ENCODE measurements at places on chromosomes 4 and X. TPM values are rescaled to one million over a fixed set of nuclear protein-coding genes. Genes with fewer than 3 reads are reported as not detected.
A peak's percentile ranks its signal among the peaks of the same experiment; 100 is the strongest.

DNA sequence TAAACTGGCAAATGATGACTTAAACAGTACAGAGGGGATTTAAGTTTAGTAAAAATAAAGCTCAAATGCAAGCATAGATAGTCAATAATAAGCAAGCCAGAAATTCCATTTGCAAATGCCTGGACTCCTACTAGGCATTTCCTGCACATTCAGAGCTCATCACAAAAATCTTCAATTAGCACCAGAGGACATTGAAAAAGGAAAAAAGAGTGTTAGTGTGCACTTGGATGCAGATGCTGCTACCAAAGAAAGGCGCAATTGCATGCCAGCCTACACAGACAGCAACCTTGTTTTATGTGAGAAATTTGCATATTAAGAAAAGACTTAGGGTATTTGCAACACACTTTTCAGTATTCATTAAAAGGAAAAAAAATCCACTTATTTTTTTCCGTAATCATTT lies 282.1 kb downstream of the GRIA2 start:
- DNase-seq = no peak

GRCh38 chr4:5510504-5510903 lies 197.9 kb downstream of the EVC2 start:
- no peak for DNase-seq

DNA sequence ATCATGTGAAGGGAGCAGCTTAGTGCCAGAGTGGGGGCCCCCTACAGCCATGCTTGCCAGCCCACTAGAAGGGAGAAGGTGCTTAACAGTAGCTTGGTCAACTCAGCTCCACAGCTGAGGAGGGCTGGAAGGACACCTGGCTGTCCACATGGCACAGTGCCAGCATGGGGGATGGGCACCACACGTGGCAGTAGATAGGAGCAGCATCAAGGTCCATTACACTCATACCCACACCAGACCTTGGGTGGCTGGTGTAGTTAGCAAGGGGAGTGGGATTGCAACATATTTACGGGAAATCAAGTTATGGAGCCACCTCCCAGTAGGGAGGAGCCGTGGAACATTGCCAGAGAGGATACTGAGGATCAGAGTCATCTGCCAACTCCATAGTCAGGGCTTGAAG lies 37.9 kb upstream of the SLC4A4 start:
- peak; percentile 67 for DNase-seq

GRCh38 chr4:32798471-32799159 lies 2078.4 kb downstream of the PCDH7 start:
- no peak for DNase-seq

DNA sequence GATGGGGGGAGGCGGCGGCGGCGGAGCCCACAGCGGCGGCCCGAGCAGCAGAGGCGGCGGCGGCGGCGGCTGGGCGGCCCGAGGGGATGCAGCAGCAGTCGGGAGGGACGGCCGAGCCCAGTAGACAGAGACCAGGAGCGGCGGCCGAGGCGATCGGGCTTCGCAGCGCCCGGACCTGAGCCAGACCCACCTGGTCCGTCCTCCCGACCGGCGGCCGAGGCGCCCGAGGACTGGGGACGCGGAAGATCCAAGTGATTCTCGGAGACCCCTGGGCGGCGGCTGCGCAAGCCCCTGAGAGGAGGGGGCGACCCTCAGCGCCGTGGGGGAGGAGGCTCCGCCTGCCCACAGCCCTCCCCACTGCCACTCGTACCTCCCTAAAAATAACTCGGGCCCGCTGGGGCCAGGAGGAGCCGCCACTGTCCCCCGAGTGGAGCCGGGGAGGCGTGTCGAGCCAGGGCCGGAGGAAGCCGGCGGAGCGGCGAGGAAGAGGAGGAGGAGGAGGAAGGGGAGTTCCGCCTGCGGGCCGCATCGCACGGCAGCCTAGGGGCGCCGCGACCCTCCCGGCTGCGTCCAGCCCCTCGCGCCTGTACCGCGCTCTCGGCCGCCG lies 608 bp downstream of the RAPGEF2 start:
- DNase-seq = peak; percentile 58

DNA sequence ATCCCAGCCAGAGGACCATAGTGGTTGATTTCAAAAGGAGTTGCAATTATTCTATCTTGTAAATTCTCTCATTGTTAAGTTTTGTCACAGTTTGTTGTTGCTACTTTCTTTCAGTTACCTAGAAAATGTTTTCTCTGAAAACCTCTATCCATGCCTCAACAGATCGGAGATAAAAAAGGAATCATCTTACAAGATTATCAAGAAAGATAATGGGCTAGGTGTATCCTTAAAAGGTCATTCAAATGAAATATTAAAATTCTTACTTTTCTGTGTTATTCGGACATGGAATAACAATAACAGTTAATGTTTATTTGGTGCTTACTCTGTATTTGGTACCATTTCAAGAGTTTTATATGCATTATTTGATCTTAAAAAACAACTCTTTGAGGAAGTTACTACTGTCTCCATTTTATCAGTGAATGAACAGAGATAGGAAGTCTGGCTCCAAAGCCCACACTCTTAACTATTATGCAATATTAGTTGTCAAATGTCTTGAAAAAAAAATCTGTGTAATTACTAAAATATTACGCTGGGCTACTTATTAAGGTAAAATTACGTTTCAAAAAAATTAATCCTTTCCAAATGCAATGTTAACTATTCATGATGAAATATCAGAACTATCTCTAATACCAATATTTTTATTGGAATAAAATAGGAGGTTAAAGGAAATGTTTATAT lies 97.5 kb downstream of the SNCA start:
- no peak for DNase-seq

DNA sequence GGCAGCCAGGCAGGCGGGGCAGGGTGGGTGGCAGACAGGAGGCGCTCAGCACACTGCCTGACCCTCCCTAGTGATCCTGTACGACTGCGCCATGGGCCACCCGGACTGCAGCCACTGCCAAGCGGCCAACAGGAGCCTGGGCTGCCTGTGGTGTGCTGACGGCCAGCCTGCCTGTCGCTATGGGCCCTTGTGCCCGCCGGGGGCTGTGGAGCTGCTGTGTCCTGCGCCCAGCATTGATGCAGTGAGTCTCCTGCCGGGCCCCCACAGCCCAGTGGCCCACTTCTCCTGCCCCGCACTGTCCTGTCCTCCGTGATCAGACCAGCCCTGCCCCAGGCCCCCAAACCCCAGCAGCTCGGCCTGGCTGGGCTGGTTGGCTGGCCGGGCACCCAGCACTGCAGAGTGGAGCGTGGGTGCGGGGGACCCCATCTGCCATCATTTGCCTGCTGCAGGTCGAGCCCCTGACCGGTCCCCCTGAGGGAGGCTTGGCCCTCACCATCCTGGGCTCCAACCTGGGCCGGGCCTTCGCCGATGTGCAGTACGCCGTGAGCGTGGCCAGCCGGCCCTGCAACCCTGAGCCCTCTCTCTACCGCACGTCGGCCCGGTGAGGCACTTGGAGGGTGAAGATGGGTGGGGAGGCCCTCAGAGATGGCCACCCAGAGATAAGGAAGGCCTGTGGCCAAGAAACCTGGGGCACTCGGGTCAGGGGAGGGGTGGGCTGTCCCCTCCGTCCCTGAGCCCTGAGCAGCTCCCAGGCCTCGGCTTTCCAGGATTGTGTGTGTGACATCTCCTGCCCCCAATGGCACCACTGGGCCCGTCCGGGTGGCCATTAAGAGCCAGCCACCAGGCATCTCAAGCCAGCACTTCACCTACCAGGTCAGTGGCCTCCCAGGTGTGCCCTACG lies 7.6 kb downstream of the PLXNB3 start:
- no peak for DNase-seq

The PNMA6A gene
- not detected for total RNA-seq

- no peak for DNase-seq
Measured at GRCh38 chrX:40418146-40418812, 162.5 kb upstream of the ATP6AP2 start.

The ADAM29 gene
- not detected for total RNA-seq

The ANXA3 gene
- total RNA-seq = 17.1 TPM
